Hematopoietic multipotent progenitor cell treated with erythropoietin and hydrocortisone succinate and interleukin-3 and kit ligand, for 6 days (in vitro differentiated cells): ENCODE measurements at places on chromosomes 4 and X.
A peak's percentile ranks its signal among the peaks of the same experiment; 100 is the strongest.

- DNase-seq = no peak
These were observed 1269.0 kb downstream of the FSTL5 start for GRCh38 chr4:160894809-160895208.

DNA sequence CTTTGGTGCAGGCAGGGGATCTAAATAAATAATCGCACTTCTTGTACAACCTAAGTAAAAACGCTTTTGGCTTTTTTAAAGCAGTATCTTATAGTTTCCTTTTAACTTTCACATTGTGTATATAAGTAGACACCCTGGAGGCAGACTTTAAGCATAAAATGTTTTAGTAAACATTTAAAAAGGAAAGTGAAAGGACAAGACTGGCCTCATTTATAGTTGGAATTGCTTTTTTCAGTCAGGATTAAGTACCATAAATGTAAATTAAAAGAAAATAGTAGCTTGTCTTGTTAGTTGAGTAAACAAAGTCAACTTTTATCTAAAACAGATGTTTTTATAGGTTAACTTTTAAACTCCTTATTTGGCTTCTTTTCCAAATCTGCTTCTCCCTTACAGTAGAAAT is 39.7 kb downstream of the PTPN13 start:
- no peak for DNase-seq

- DNase-seq = no peak
These were observed 99.1 kb downstream of the NHSL2 start for GRCh38 chrX:72009731-72010130.

GRCh38 chr4:65019775-65020174 is 610.5 kb upstream of the TECRL start:
- DNase-seq = no peak

GRCh38 chrX:15314472-15314871 is 968 bp downstream of the ASB11 start:
- DNase-seq = no peak

DNA sequence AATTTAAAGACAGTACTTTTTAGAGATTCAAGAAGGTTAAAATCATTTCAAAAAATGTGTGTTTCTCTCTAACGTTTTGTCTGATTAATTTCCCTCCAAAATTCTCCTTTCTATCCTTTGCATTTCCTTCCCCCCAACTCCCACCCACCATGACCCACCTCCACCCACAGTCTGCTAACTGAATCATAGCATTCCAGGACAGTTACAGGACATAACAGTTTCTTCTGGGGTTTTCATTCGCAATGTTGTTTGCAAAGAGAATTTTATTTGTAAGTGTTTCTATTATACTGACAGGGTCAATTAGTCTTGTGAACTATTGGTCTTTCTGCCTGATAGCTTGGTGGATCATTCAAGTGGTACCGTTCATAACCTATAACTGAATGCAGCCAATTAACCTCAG is 53.7 kb downstream of the ANAPC10 start:
- DNase-seq = no peak

DNA sequence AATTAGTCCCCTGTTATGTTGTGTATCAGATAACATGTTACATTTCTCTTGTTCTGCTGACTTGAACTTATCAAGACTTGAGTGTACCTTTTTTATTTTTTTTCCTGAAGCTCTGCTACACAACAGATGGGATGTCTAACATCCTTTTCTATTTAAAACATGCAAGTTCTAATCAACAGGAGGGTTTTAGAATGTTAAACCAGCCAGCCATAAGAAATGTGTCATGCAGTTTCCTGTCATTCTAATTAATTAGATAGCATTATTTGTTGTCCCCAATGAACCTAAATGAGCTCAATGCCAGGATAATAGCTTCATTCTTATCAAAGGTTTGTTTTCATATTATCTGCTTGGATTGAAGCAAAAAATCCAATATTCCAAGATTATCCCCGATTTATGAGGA is 958.2 kb downstream of the PCDH7 start:
- no peak for DNase-seq

GRCh38 chr4:21888195-21888976 is 60.2 kb downstream of the KCNIP4 start:
- DNase-seq = no peak

GRCh38 chrX:141668371-141668770 is 30.2 kb downstream of the SPANXD start:
- no peak for DNase-seq

GRCh38 chr4:184346682-184347081 is 127.7 kb downstream of the IRF2 start:
- no peak for DNase-seq

DNA sequence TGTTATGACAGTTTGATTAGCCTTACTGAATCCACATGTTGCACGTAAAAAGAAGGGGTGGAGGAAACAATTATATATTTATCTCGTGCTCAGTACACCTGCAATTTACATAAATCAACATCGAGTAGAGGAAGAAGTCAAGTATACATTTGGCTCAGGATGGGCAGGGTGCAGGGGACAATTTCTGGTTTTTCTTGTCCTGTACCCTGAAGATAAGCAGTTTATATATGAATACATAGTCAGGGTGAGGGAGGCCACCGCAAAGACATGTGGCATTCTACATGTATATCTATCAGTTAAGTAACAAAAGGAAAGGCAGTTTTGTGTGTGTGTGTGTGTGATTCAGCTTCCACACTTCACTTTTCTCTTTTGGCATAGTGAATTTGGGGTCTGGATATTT is 11.1 kb upstream of the EREG start:
- peak; percentile 86 for DNase-seq

- DNase-seq = no peak
These were observed 76.2 kb downstream of the SEL1L3 start for GRCh38 chr4:25786497-25787065.

DNA sequence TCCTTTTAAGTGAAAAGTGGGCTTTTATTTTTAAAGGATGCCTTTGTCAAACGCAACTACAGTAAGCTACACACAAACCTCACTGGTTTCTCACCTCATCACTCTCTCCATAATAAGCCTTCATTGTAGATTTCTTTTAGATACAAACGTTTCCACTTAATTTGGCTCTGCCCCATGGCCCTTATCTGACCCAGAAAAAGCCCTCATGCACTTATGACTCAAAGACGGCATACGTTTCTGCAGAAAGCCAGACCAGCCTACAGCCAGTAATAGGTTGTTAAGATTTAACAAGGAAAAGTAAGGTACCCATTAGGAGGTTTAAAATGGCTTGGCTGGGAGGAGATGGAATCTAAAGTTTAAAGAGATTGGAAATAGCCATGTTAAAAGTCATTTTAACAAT is 914.6 kb upstream of the INTU start:
- DNase-seq = no peak
